ENCODE measurements at places on chromosomes 2 and 18. TPM values are rescaled to one million over a fixed set of nuclear protein-coding genes. Genes with fewer than 3 reads are reported as not detected.
A peak's percentile ranks its signal among the peaks of the same experiment; 100 is the strongest.

SLC9A4 gene
- 0.14 TPM for total RNA-seq

HOXD3 gene
- total RNA-seq, result 10.9 TPM

NCK2 gene
- total RNA-seq, result 32.8 TPM

PRSS56 gene
- not detected for total RNA-seq

POTEI gene
- total RNA-seq, result not detected

NOL4 gene
- 0.79 TPM for total RNA-seq

TCF23 gene
- total RNA-seq, result 5.0 TPM

LHCGR gene
- total RNA-seq, result 0.37 TPM

TSPYL6 gene
- total RNA-seq, result not detected

PLCL1 gene
- 6.9 TPM for total RNA-seq

TRIM43 gene
- total RNA-seq, result not detected

RGPD3 gene
- total RNA-seq, result 0.14 TPM

- DNase-seq, result no peak
Measured at GRCh38 chr2:184294831-184295230, 303.5 kb upstream of the ZNF804A start.

DNA sequence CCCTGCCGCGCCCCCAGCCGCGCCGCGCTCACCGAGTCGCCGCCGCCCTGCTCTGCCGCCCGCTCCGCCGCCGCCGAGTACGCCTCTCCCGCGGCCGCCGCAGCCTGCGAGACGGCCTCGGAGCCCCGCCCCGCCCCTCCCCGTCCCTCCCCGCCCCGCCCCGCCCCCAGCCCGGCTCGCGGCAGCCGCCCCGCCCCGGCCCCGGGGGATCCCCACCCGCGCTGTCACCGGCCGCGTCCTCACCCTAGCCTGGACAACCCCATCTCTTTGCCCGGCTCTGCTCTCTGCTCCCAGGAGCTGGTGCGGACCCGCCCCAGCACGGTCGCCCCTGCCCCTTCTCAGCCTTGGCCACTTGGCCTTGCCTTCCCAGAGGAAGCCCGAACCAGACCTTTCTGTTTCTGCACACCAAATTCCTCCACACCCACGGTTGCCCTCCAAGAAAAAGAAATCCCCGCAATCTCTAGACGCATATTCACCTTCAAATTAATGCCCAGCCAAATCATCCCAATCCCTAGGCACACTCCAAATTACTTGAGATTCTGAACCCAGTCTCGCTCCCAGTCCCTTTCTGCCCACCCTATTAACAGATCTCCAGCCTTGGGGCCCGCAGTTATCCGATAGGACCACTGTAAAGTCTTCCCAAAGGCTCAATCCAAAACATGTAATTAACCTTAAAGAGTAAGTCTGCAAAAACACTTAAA is at the start of gene CYRIA:
Gene CYRIA, minus strand, starts transcription at position 87 of the 701 bp plus-strand sequence. CDS start 77,715 bp downstream, outside the sequence.
- peak; percentile 89 for DNase-seq

DNA sequence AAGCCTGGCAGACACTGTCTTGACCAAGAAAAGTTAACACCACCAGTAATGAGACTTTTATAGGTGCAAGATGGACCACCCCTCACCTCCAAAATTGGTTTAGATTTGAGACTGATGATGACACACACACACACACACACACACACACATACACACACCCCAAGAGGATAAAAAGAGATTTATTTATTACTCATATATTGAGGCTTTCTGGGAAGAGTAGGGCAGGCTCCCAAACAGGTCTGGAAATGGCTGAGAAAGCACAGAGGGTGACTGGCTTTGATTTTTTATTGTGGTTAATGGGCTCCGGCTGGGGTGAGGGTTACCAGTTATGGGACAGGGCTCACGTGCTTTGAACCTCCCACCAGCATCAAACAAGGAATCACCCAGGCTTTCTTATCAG is 54.2 kb upstream of the ADAM23 start:
- DNase-seq, result no peak

GRCh38 chr2:102043560-102043959 is 51.8 kb downstream of the IL1R2 start:
- no peak for DNase-seq

- DNase-seq, result no peak
Measured at GRCh38 chr2:236164201-236164924, 3.8 kb downstream of the GBX2 start.

GRCh38 chr2:42141687-42142546 is 27.2 kb upstream of the EML4 start:
- peak; percentile 85 for DNase-seq

- no peak for DNase-seq
Measured at GRCh38 chr2:55439101-55439397, 19.4 kb upstream of the CCDC88A start.

GRCh38 chr2:63590626-63591408 is 2.1 kb downstream of the MDH1 start:
- no peak for DNase-seq

GRCh38 chr2:23199115-23199918 is 185.7 kb upstream of the KLHL29 start:
- DNase-seq, result no peak

DNA sequence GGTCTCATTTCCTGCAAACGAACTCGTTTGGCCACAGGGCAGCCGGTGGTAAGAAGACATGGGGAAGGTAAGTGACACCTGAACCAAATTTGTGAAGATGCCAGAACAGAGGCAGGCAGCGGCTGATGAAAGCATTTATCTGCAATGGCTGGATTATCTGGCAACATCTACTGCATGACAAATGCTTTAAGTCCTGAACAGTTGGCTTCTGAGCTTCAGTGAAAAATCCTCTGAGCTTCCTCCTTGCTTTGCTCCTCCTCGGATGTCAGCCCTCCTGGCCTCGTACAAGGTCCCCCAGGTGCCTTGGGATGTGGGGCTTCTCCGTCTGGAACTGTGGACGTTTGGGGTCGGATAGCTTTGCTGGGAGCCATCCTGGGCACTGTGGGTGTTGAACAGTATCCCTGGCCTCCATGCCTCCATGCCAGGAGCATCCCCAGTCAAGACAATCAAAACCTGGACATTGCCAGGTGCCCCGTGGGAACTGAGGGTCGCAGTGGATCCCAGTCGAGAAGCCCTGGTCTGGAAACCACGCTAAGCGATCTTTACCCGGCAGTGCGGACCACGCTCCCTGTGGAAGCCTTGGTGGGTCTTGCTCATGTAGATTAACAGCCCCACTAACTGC is 49.3 kb downstream of the KCNG2 start:
- DNase-seq, result peak; percentile 59

GRCh38 chr2:241224018-241224850 is 35.8 kb downstream of the ANO7 start:
- peak; percentile 79 for DNase-seq

GRCh38 chr2:23559561-23560239 is 174.7 kb downstream of the KLHL29 start:
- DNase-seq, result peak; percentile 72

DNA sequence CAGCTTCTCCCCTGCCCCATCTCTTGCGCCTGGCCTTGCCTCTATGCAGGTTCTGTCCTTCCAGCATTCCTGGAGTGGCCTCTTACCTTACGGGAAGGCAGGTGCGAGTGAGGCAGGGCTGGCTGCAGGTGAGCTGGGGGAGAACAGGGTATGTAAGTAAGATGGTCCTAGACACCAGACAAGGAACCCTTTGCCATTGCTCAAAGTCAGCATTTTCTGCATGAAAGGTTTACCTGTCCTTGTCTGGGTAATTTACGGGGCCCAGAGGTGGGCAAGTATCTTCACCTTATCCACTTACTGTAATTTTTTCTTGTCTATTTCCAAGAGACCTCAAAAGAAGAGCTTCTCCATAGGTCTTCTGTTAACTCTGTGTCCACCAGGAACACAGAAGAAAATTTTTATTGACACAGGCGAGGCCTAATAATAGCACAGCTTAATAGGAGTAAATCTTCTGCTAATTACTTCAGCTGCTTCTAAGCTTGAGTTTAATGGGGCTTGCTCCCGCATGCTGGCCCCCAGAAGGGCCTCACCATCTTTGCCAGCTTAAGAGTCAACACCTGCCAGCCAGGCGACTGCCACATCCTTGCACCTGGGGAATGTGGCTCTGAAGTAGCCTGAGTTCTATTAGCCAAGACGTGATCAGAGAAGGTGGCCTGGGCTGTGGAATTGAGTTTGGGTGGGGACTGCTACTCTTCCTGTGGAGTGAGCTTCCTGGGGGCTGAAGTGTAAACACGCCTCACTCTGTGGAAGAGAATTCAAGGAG is 27.1 kb downstream of the PCARE start:
- no peak for DNase-seq

DNA sequence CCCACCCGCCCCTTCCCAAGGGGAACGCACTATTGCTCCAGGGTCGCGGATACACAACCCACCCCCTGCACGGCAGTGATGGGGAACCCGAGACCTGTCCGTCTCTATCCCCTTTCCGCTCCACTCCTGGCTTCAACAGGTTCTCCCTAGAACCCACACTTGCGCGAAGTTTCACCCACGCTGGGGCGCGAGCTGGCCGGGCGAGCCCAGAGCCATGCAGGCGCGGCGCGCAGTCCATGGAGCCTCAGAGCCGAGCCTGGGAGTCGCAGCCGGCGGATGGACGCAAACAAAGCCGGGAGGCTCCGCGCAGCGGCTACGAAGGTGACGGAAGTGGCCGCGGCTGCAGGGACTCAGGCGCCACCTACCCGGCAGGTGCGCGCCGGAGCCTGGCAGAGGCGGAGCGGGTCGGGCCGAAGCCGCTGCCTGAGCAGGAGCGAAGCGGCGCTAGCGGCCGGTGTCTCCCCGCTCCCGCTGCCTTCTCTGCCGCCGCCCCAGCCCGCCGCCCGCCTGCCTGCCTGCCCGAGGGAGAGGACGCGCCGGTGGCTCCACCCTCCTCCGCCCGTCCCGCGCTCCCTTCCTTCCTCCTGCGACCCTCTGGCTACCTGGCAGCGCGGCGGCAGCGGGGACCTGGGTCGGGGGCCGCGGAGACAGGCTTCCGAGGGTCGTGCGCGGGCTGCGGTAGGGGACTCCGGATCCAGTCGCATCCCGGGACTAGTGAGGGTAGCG is 14.0 kb downstream of the ALPG start:
- peak; percentile 76 for DNase-seq

DNA sequence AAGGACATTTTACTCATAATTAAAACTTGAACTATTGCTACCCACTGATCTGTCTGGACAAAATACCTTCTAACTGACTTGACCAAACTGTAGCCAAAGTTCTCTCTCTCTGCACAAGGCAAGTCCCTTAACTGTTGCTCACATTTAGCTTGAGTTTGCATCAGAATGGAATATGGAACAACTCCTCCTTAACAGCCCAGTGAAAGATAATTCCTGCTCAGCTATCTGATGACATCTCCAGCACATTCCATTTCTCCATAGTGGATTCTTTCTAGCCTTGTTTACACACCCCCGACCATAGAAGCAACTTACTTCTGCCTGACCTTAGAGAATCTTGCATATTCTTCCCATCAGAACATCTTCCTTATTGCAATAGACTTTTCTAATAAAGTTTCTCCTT is 317.2 kb upstream of the CDH2 start:
- DNase-seq, result no peak

GRCh38 chr2:239308661-239309397 is 92.0 kb downstream of the HDAC4 start:
- DNase-seq, result peak; percentile 77

GRCh38 chr18:61420218-61420885 is 87.1 kb downstream of the CDH20 start:
- DNase-seq, result no peak

GRCh38 chr2:108268001-108268400 is 20.7 kb upstream of the SULT1C2 start:
- DNase-seq, result no peak

- no peak for DNase-seq
Measured at GRCh38 chr2:56177420-56178220, 6.2 kb upstream of the CCDC85A start.

DNA sequence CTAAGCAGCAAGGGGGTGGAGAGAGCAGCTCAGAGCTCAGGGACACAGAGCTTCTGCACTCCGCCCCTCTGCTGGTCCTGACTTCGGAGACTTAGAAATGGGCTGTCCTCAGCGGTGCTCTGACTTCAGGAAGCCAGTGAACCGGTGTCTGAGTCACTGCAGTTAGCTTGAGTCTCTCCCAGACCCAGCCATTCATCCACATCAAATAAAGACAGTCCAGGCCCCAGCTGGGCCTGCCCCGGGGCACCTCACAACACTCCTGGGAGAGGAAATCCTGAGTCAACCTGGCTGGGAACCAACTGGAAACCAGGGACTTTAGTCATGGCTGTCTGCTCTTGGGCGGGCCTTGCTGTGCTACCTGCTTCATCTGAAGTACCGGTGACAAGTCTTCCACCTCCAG is 5.4 kb upstream of the ITGB6 start:
- peak; percentile 77 for DNase-seq

- DNase-seq, result no peak
Measured at GRCh38 chr18:8658858-8659485, 46.4 kb upstream of the MTCL1 start.

DNA sequence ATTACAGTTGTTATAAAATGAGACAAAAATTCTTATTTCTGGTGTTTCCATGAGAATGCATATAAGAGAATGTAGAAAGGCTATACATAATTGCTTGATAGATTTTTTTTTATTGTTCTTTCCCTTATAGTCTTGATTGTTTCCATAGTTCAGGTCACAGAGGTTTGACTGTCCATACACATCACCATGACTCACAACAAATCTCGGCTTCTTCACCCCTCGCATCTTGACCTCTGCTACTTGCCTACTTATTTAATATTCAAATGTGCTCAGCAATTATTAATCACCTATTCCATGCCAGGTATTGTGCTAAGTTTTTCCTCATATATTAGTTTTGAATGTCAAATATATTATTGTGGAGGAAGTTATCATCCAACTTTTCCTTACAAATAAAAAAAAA is 789.6 kb downstream of the RNF144A start:
- no peak for DNase-seq

DNA sequence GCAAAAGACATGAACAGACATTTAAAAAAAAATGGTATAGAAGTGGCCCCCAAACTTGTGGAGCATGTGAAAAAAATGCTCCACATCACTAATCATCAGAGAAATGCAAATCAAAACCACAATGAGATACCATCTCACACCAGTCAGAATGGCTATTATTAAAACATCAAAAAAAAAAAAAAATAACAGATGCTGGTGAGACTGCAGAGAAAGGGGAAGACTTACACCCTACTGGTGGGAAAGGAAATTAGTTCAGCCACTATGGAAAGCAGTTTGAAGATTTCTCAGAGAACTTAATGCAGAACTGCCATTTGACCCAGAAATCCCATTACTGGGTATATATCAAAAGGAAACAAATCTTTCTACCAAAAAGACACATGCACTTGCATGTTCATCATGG is 164.8 kb downstream of the RIT2 start:
- DNase-seq, result no peak

DNA sequence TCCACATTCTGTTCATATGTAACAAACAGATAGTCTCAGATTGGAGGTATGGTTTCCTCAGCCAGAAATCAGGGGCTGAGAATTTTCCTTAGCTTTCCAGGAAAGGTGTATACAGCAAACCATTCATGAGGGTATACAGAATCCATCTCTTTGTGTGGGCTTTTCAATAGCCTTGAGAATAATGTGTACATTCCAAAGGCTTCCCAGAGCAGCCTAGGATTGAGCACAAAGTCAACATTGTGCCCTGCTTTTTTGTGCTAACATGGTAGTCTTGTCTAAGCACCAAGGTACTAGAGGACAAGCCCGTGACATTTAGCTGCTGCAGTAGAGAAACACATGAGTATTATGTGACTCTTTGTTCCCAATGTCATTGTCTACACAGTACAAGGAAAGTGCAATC is 322.1 kb upstream of the TANK start:
- no peak for DNase-seq

- peak; percentile 78 for DNase-seq
Measured at GRCh38 chr18:78994000-78994399, 14.4 kb downstream of the SALL3 start.

- DNase-seq, result no peak
Measured at GRCh38 chr2:69798909-69799526, 30.4 kb upstream of the GMCL1 start.

GRCh38 chr18:60794802-60795201 is 422.2 kb upstream of the MC4R start:
- no peak for DNase-seq
